Panc1 (cell line): ENCODE measurements at places on chromosomes 3 and 15. TPM values are rescaled to one million over a fixed set of nuclear protein-coding genes. Genes with fewer than 3 reads are reported as not detected.

The GOLGA8O gene
- total RNA-seq: 0.69 TPM

- no peak for DNase-seq
These were observed 45.8 kb downstream of the MITF start for GRCh38 chr3:69784954-69785514.

GRCh38 chr3:179967622-179968021, 69.1 kb downstream of the PEX5L start:
- no peak for DNase-seq

The CDHR4 gene
- not detected for total RNA-seq

GRCh38 chr3:154210986-154211385, 89.8 kb downstream of the ARHGEF26 start:
- no peak for DNase-seq

- no peak for DNase-seq
These were observed 33.1 kb downstream of the RNU5B-1 start for GRCh38 chr15:65337436-65338070.

DNA sequence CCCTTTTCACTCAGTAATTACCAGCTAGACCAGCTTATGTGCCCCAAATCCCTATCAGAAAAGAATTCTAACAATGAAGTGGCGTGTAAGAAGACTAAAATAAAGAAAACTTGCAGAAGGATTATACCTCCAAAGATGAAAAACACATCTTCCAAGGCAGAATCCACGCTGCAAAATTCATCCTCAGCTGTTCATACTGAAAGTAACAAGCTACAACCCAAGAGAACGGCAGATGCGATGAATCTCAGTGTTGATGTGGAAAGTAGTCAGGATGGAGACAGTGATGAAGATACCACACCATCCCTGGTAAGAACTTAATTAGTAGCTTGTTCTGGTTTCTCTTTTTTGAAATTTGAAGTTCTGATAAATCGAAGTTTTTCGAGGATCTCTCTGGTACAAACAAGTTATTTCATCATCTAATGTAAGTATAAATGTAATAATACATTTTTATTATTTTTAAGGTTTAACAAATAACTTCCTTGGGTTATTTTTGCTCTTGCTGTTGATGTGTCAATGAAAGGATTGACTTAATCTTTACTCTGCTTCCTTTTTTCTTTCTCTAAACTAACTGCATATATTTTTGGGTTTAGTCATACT, 1.4 kb downstream of the WDR76 start:
- DNase-seq: no peak

The FANCD2 gene
- total RNA-seq: 20.0 TPM
